Spleen (tissue), 13 donors: ENCODE measurements at places on chromosomes 2 and 18. TPM values are rescaled to one million over a fixed set of nuclear protein-coding genes. Genes with fewer than 3 reads are reported as not detected.

GRCh38 chr18:76202322-76202721 lies 292.7 kb downstream of the ZNF516 start:
- no peaks in the 10 kb centered on the region for H3K4me1 ChIP-seq
- no peak overlapping the region for H3K27ac ChIP-seq
- no peaks in the 10 kb centered on the region for H3K27me3 ChIP-seq
- H3K4me3 ChIP-seq, result no peak overlapping the region
- DNase-seq, result no peak

- no peaks in the 10 kb centered on the region for H3K27me3 ChIP-seq
- no peak for DNase-seq
- H3K4me3 ChIP-seq, result no peak overlapping the region
- no peaks in the 10 kb centered on the region for H3K36me3 ChIP-seq
Observed at GRCh38 chr2:161384864-161385263, 31.2 kb upstream of the TBR1 start.

The CCBE1 gene
- 0.93 TPM for total RNA-seq

DNA sequence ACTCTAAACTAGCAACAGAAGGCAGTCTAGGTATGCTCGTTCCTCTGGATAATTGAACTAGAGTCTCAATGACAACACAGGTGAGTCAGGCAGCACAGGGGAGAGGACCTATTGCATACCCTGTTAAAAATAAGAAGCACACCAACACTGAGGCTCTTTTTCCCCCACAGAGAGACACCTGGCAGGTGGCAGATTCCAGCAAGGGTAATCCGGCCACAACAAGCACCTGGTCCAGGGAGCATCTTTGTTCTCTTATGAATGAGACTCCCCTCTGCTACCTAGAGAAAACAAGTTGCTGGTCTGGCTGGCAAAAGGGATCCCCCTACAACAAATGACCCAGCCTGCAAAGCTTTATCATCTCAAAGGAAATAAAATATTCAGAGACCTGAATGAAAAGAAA lies 508.9 kb upstream of the POU3F3 start:
- H3K4me1 ChIP-seq, result no peaks in the 10 kb centered on the region
- no peak overlapping the region for H3K27ac ChIP-seq
- no peak for DNase-seq
- no peaks in the 10 kb centered on the region for H3K36me3 ChIP-seq
- no peaks in the 10 kb centered on the region for H3K27me3 ChIP-seq
- no peak overlapping the region for H3K4me3 ChIP-seq

DNA sequence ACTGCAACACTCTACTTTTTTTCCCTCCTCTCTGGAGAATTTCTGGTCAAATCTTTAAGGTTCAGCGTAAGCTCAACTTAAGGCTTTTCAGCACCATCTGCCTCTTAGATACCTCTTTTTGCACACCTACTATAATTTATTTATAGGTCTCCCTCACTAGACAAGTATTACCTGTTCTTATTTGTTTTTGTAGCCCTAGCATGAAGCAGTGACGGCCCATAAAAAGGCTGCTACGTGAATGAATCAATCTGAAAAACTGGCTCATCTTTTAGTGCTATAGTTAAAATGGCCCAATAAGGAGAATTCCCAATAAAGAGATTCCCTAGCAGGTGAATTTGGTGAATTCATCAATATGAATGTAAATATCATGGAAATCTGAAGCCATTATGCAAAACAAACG lies 6.5 kb downstream of the RNF149 start:
- H3K36me3 ChIP-seq, result peaks cover 92% of the 10 kb centered on the region
- peak overlapping the region; percentile 1 for H3K27ac ChIP-seq
- H3K4me1 ChIP-seq, result peaks cover 100% of the 10 kb centered on the region
- no peak for DNase-seq
- no peak overlapping the region for H3K4me3 ChIP-seq

The TMEM150A gene
- 17.4 TPM for total RNA-seq

GRCh38 chr2:241947876-241948275 lies 78.3 kb downstream of the RTP5 start:
- no peak overlapping the region for H3K4me3 ChIP-seq
- H3K27me3 ChIP-seq, result no peaks in the 10 kb centered on the region
- peaks cover 6% of the 10 kb centered on the region for H3K4me1 ChIP-seq
- no peak overlapping the region for H3K27ac ChIP-seq
- no peaks in the 10 kb centered on the region for H3K36me3 ChIP-seq
- DNase-seq, result peak; percentile 63

DNA sequence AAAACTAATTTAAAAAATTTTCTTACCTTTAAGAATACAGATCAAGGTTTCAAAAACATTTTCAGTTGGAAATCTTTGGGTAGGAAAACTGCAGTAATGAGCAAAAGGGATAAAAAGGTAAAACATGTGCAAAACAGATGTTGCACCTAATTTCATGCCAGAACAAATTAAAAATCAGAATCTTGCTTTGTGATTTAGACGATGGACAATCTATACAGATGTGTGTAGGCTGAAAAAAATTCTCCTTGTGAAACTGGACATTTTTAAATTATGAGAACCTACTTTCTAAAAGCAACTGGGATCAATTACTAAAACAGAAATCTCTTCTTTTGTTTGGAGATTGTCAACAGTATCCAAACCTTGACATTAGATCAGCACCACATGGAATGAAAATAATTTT lies 183.2 kb upstream of the ITGA4 start:
- H3K27ac ChIP-seq, result no peak overlapping the region
- no peaks in the 10 kb centered on the region for H3K36me3 ChIP-seq
- no peak for DNase-seq
- no peaks in the 10 kb centered on the region for H3K27me3 ChIP-seq
- no peak overlapping the region for H3K4me3 ChIP-seq

The CRYGD gene
- not detected for total RNA-seq

The OTOS gene
- total RNA-seq, result not detected

DNA sequence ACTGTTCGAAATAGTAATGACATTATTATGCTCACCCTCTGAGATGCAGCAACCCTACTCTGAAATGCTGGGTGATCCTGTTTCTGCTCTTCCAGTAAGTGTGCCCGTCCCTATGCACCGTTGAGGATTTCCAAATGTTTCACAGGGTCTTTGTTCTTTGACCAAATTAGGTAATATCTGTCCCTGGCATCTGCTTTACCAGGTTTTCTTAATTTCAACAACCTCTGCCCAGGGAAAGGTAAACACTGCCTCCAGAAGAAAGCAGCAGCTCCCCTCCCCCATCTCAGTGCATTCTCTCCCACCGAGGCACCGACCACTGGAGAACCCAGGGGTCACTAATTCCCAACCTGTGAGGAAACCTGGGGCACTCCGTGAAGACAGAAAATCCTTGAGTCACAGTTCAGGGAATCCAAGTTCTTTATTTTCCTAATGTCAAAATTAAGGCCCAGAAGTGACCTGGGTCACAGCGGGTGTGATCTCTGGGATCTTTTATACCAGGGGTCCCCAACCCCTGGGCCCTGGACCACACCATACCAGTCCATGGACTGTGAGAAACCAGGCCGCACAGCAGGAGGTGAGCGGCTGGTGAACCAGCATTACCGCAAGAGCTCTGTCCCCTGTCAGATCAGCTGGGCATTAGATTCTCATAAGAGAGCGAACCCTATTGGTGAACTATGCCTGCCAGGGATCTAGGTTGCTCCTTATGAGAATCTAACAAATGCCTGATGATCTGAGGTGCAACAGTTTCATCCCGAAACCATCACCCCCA lies 1.2 kb upstream of the GRB14 start:
- H3K4me1 ChIP-seq, result peaks cover 15% of the 10 kb centered on the region
- H3K27me3 ChIP-seq, result no peaks in the 10 kb centered on the region
- H3K36me3 ChIP-seq, result no peaks in the 10 kb centered on the region
- H3K4me3 ChIP-seq, result no peak overlapping the region
- DNase-seq, result no peak
- H3K27ac ChIP-seq, result no peak overlapping the region
